ENCODE measurements at places on chromosomes 12 and 14. TPM values are rescaled to one million over a fixed set of nuclear protein-coding genes. Genes with fewer than 3 reads are reported as not detected.

- no peak for DNase-seq
Measured at GRCh38 chr14:71508901-71509300, 423.3 kb upstream of the RGS6 start.

DNA sequence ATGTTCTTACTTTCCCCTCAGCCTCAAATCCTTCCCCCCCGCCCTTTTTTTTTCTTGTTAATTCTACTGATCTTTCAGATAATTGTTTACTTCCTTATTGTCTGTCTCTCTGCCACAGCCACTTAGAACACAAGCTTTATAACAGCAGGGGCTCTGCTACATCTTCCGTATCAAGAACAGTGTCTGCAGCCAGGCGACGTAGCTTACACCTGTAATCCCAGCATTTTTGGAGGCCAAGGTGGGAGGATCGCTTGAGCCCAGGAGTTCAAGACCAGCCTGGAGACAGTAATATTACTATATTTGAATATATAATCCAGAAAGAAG is 5.4 kb downstream of the SOS2 start:
- no peak for DNase-seq

DNA sequence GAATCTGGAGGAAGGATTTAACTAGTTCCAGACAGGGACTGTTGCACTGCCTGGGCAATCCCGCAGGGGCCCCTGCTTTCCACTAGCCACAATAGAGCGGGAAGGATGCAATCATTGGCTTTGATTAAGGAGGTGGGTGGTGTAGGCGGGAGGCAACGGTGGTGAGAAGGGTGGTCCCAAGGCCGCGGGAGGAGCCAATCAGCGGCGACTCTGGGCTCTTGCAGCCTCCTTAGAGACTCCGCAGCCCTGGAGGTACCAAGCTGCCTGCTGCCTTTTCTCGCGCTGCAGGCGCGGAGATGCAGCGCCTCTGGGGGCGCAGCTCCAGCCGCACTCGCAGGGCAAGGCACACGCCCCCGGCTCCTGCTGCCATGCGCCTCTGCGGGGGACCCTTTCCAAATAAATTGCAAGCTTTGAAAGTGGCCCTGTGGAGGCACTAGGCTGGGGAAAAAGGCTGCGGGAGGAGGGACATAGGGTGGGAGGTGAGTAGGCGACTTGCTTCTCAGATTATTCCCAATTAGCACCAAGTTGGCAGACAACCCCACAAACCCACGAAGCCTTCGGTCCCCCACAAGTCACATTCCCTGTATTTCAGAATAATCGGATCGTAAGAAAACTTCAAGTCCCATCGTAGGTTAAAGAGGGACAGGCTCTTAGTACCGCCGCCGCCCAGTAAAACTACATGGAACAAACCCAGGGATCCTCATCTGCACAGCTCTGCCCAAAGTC is 858 bp upstream of the KCNA1 start:
- peak; percentile 5 for DNase-seq

Gene STYX
- 11.9 TPM for polyA plus RNA-seq

Gene SMIM41
- polyA plus RNA-seq = 0.88 TPM

Measured in large intestine (tissue), 12 donors.